GM12892 (cell line): ENCODE measurements at places on chromosomes 12 and 14.

GRCh38 chr12:53431187-53431586 is 7.5 kb downstream of the AMHR2 start:
- no peak for DNase-seq

DNA sequence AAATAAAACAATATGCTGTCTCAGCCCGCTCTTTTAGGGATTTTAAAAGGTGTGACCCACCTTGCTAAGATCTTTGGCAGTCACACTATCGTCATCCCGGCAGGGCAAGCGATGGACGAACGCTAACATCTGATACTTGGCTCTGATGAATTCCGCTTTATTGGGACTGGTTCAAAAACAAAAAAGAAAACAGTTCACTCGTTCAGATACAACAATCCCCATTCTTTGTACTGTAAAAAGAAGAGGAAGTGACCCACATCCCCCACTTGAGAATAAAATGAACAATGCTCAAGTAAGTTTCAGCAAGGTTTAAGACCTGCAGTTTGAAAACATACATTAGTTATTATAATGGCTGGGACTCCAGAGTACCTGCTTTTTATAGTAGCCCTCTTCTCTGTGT is 7.3 kb downstream of the GIT2 start:
- DNase-seq: no peak

DNA sequence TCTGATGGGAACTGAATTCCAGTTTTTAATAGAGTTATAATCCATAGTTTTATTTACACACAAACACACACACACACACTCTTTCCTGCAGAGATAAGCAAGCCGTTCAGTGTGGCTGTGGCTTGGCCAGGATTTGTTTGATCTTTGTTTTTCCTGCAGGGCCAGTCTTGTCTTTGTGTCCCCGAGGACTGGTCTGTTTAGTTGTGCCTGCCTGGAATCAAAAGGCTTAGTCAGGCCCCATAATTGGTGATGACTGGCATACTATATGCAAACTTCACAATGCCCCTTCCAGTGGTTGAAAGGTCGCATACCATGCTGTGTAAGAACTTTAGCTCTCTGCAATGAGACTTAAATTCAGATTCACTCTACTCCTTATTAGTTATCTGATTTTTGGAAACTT is 26.0 kb downstream of the WBP11 start:
- no peak for DNase-seq

DNA sequence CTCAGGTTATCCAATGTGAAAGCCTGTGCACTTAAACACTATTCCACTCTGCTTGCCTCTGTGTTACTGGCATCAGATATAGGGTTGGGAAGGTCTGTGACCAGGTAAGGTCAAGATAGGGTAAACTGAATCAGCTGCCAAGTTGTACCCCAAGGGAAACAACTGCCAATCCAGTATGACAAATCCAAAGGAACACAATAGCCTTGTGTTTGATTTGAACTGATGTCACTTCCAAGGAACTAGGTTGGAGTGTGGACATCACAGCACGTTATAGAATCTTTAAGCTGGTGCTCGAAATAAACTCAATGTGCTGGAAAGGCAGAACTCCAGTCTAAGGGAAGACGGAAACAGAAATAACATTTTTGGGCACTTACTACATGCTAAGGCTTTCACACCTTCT is 223.4 kb upstream of the BTG1 start:
- no peak for DNase-seq

- DNase-seq: no peak
Observed at GRCh38 chr14:101603096-101603495, 41.8 kb downstream of the DIO3 start.

- DNase-seq: no peak
Observed at GRCh38 chr12:6646276-6647082, 753 bp downstream of the ACRBP start.
